Stimulated activated CD8-positive, alpha-beta memory T cell treated with anti-CD3 and anti-CD28 coated beads, Interleukin-12 subunit alpha, Interleukin-12 subunit beta, amount 100 ng/mL, for 1 hour (primary cell): ENCODE measurements at places on chromosomes 4 and X.

DNA sequence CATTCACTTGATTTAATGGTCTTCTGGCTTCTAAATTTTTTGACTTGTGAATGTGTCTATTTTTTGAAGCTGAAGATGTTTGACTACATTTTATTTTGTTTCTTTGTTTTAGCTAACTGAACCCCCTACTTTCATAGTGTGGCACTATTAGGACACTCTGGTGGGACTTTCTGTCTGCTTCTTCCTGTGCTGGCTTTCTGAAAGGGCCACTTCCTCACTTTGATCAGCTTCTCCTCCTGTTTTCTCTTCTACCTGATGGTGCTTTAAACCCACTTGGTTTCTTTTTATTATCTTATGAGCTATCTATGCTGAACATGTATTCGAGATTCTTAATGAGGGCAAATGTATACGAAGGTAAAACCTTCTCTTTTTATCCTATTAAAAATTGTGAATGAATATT, 186.1 kb upstream of the CASK start:
- no peak for DNase-seq

GRCh38 chr4:5753766-5754528, 42.9 kb downstream of the EVC start:
- no peak for DNase-seq

DNA sequence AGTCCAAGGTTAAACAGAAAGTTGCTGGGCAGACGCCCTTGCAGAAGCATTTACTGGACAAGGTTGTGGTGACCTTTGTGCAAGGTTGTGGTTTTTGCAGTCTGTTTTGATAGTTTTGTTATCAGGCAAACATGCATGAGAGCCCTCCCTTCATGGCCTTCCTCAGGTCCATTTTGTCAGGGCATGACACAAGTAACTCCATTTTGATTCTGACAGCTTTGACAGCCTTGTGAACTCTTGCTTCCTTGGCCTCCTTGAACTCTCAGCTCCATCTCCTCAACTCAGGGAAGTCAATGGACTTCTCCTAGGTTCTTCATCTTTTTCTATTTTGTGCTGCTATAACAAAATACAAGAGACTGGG, 97.7 kb downstream of the CEP44 start:
- DNase-seq, result no peak

- DNase-seq, result peak; percentile 11
Observed at GRCh38 chrX:41275661-41276609, 58.0 kb upstream of the DDX3X start.

DNA sequence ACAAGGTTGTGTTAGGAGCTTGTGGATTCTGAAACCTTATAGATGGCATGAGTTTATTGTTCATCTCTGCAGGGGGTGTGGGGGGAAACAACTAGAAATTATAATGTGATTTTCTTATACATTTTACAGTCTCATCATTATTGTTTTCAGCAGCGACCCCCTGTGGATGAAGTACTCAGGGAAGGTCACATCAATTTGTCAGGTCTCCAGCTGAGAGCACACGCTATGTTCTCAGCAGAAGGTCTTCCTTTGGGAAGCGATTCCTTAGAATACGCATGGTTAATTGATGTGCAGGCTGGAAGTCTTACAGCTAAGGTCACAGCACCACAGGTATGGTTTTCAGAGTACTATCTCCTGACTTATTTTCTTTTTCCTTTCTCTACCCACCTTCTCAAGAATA, 72.2 kb downstream of the BLTP1 start:
- DNase-seq, result no peak

DNA sequence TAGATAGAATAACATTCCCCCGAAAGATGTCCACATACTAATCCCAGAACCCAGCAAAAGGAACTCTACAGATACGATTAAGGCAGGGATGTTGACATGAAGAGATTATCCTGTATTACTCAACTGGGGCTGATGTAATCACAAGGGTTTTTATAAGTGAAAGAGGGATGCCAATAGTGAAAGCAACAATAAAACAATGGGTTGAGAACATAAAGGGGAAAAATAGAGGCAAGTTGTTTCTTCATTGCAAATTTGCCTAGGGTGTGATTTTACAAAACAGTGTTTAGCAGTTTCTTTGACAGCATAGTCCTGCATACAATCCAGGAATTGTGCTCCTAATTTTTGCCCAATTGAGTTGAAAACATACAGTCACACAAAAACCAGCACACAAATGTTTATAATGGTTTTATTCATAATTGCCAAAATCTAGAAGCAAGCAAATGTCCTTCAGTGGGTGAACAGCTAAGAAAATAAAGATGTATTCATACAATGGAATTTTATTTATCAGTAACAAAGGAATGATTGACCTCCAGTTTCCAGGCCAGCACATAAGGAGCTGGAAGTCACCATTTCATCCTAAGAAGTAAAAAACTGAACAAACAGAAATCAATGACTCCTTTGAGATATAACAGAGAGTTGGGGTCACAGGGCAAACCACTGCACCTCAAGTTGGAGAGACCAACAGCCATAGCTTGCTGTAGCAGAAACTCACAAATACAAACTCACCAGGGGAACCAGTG, 107.2 kb downstream of the CENPC start:
- DNase-seq, result no peak

DNA sequence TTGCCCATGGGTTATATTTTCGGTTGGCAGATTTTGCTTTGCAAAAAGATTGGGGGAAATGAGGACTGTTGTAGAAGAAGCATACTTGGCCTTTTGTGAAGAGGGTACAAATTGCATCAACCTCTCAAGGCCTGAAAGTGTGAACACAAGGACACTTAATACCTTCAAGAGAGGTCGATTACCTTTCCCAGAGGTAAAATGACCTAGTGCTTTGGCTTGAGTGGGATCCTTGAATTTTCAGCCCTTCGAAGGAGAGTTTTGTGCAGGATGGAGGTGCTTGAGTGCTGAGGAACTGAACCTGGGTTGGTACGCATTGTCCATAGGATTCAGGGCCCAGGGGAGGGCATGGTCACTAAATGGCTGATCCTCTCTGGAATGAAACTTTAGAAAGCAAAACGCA, 27.6 kb upstream of the NKAP start:
- DNase-seq, result no peak

GRCh38 chr4:138182838-138183426, 59.2 kb downstream of the SLC7A11 start:
- no peak for DNase-seq

DNA sequence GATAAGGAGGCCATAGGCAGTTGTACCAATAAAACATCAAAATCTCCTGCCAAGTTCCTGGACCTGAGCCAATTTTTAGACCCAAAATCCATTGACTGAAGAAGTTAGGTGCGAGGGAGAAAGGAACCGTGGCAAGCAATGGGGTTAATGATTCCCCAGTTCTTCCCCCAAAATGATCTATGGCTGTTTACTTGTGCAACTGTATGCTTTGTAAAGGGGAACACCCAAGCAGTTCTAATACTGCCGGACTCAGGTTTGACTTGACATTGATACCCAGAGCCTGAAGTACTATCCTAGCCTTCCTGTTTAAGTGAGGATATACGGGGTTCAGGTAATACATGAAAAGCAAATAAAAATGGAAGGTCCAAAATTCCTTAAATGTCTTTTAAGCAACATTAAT, 6.7 kb upstream of the EIF4E start:
- DNase-seq, result no peak

DNA sequence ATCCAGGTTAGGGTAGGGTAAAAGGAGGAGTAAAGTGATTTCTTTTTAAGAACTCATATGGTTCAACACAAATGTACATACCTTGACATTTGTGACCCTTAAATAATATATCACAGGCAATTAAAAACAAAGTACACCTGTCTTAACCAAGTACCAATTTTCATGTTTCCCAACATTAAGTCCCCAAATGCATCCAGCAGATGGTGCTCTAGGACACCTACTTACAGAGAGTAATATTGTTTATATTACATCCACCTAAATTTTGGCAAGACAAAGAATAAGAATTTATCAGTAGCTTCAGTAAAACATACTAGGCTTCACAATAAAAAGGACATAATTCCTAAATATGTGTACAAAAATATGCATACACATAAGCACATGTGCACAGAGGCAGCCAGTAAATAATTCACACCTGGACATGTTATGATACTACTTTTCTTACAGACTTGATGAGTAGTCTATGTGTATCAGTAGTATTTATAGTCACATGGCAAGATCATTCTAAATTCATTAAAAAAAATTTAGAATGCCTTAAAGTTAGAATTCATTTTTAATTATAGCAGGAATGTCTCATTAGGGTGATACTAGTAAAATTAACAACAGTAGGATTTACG, 219.7 kb downstream of the DCLK2 start:
- no peak for DNase-seq

- DNase-seq, result no peak
Observed at GRCh38 chrX:136742721-136743379, 37.9 kb downstream of the ARHGEF6 start.

GRCh38 chr4:38805530-38806145, 1.0 kb upstream of the TLR1 start:
- DNase-seq, result no peak

- no peak for DNase-seq
Observed at GRCh38 chr4:29079260-29079659, 1640.9 kb upstream of the PCDH7 start.

DNA sequence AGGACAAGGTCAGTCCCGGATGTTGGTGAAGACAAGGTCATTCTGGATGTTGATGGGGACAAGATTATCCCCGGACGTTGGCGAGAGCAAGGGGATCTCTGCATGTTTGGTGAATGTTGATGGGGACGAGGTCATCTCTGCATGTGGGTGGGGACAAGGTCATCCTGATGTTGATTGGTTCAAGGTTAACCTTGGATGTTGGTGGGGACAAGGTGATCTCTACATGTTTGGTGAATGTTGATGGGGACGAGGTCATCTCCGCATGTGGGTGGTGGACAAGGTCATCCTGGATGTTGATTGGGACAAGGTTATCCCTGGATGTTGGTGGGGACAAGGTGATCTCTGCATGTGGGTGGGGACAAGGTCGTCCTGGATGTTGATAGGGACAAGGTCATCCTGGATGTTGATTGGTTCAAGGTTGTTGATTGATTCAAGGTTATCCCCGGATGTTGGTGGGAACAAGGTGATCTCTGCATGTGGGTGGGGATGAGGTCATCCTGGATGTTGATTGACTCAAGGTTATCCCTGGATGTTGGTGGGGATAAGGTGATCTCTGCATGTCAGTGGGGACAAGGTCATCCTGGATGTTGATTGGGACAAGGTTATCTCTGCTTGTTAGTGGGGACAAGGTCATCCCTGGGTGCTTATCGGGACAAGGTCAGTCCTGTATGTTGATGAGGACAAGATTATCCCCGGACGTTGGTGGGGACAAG, 28.8 kb upstream of the PLCXD1 start:
- DNase-seq, result no peak

DNA sequence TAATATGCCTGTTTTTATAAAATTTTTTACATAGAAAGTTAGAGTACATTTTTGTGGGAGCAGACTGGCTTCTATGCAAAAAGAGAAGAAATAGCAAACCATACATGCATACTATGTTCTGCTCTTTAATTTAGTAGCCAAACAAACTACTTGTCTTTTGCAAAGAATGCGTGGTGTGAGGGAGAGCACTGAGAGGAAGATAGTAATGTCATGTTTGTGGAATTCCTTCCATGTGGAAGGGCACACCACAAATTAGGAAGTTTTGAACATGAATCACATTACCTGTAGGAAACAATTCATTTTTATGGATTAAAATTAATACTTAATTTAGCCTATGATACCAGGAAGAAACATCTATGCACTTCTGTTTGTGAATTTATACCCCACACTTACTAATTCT, 1529.1 kb upstream of the ADGRL3 start:
- DNase-seq, result no peak

DNA sequence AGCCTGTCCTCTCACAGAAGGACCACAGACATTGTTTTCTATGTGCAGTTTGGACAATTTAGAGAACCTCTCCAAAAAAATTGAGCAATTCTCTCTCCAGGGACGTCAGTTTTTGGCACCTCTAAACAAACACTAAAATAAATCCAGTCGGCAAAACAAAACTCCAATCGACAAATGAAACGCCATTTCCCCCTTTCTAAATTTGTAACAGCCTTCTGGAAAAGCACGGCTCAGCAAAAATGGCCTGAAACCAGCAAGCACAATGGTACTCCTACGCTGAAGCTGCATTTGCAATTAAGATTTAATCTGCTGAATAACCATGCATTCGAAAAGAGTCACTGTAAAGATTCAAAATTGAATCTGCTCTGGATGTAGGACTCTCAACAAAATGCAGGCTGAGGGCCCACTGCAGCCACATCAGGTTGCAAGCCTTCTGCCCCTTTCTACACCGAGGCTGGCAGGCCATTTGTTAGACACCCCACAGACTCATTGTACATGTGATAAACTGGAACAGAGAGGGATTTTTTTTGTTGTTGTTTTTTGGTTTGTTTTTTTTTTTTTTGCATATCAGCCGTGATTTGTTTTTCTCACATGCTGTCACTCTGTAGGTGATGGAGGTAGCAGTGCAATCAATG, 79.9 kb upstream of the MAP3K15 start:
- DNase-seq, result no peak

DNA sequence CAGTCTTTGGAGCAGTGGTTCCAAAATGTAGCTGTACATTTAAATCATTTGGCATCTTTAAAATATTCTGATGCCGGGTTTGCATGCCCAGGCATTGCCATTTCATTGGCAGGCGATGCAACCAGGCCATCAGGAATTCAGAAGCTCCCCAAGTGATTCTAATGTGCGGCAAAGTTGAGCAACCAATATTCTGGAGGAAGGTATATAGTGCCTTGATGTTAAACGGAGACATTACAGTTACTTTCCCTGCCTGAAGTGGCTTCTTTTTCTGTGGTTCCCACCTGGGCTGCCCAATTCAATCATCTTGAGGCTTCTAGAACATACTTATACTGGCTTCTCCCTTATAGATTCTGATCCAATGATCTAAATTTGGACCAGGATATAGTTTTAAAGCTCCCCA, 68.7 kb upstream of the PGM2 start:
- no peak for DNase-seq

DNA sequence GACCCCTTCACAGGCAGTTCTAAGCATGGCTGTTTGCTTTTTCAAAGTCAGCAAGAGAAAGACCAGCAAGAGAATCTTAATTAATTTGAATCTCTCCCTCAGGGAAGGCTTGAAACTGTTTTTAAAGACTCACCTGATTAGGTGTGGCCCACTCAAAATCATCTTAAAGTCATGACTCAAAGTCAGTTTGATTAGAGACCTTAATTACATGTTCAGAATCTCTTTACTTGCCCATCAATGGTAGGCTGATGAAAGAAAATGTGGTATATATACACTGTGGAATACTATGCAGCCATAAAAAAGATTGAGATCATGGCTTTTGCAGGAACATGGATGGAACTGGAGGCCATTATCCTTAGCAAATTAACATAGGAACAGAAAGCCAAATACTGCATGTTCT, 247.5 kb upstream of the PRKX start:
- no peak for DNase-seq

GRCh38 chr4:58760737-58761136, 1650.6 kb upstream of the IGFBP7 start:
- no peak for DNase-seq

DNA sequence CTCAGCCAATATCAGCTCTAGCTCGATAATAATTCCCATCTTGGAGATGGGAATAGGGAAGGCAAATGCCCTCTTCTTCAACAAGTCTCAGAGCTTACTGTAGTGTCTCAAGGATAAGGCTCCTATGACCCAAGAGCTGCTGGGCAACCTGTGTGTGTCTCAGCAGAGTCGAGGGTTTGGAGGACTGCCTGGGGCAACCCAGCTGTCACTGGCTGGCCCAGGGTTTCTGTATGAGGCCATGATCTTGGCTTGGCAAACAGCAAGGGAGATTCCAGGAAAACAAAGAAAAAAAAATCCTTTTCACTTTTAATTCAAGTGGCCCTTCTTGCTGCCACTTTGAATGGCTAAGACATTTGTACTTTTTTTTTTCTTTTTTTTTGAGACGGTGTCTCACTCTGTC, 34.4 kb downstream of the TMSB4X start:
- no peak for DNase-seq
